ENCODE measurements at places on chromosomes 11 and 22.

DNA sequence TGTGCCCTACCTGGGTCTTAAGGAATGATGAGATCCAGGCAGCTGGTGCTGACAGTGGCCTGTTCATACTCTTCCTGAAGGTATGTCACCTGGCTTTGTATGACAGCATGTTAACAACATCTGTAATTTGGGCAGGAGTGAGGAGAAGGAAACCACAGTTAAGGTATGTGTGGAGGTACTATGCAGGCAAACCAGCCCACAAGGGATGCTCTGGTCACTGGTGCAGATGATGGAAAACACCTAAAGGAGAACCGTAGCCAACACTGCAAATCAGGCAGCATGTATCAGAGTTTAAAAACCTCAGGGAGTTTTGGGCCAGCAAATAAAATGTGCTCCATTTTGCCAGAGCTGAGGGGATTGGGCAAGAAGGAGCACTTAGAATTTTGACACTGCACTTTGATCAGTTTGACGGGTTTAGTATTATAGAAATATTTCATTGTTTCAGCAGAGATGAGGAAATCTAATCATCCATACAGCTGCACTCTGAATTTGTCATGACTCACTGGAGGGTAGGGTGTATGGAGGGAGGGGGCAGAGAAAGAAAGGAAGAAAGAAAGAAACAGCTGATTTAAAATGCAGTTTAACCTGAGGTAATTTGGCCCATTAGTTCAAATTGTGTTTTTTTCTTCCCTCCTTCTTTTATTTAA, 260.9 kb downstream of the KIRREL3 start:
- DNase-seq: no peak

- no peak for DNase-seq
Measured at GRCh38 chr11:125952973-125953372, 7.1 kb downstream of the VSIG10L2 start.

DNA sequence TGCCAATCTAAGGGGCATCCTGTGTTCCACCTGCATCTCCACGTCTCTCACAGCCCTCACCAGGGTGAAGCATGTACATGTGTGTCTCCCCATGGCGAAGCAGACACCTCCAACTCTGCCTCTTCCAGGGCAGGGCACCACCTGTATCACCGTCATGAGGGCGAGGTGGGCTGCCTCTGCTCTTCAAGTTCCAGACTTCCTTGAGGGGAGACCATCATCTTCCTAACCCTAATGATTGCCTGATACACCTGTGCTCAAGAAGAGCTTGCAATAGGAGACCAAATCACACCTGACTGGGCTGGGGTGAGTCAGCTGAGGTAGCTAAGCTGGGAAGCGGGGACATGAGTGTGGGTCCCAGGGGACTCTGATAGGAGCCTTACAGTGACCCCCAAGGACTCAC, 43.7 kb downstream of the GAB4 start:
- DNase-seq: no peak

- DNase-seq: no peak
Measured at GRCh38 chr11:3214420-3214699, 4.3 kb downstream of the MRGPRG start.

GRCh38 chr22:44821741-44822475, 69.5 kb downstream of the ARHGAP8 start:
- no peak for DNase-seq

DNA sequence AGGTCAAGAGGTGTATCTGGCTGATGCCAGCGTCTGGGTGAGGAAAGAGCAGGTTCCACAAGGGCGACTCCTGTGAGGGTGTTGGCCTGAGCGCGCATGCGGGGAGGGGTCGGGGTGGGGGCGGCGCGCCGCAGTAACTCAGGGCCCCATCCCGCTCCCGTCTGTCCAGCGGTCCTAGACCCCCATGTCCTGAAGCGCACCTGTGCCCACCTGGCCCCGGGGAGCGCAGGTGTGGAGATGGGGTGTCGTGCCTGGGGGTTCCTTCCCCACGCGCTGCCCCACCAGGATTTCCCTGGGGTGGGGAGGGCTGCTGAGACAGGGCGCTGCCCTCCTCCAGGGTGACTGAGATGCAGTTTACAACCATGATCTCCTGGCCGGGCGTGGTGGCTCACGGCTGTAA, 20.9 kb downstream of the RNH1 start:
- DNase-seq: no peak

GRCh38 chr11:101011881-101012280, 117.7 kb downstream of the PGR start:
- no peak for DNase-seq
